Foreskin keratinocyte (primary cell): ENCODE measurements at places on chromosomes 7 and 10.
A peak's percentile ranks its signal among the peaks of the same experiment; 100 is the strongest.

DNA sequence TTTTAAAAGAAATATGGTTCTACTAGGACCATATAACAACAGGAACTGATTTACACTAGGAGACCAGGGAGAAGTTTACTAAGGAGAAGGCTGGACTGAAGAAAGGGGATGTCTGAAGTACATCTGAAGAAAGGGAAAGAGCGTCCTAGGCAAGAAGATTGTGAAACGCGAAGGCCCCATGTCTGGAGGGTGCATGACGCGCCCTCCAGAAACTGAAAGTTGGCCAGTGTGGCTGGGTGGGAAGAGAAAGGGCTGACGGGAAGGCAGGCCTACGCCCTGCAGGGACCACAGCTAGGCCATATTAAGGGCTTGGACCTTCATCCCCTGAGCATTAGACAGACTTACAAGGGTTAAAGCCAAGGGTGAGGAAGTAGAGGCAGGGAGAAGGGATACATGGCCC, 158.0 kb downstream of the TRIL start:
- no peak for DNase-seq

DNA sequence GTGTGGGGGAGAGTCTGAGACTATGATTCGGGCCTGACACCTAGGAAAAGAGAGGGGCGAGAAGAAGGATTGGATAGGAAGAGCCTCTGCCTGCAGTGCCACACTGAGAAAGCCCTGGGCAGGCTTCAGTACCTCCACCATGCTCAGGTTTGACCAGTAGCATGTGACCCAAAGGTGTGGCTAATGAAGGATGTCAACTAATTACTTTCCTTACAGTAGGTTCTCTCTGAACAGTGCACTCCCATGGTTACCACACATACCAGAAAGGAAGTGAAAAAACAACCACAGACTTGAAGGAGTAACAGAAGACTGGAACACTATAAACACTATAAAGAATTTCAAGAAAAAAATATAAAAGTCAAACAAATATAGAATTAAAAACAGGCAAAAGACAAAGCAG, 46.2 kb downstream of the SEM1 start:
- no peak for DNase-seq

- peak; percentile 45 for DNase-seq
Observed at GRCh38 chr7:121485467-121486243, 89.5 kb upstream of the FAM3C start.

- no peak for DNase-seq
Observed at GRCh38 chr7:37920849-37921805, 687 bp downstream of the EPDR1 start.

GRCh38 chr7:149779502-149779805, 6.1 kb upstream of the ZNF467 start:
- DNase-seq = no peak

GRCh38 chr7:107857541-107857912, 33.5 kb upstream of the DLD start:
- no peak for DNase-seq

GRCh38 chr10:31697271-31698180, 231.1 kb downstream of the ARHGAP12 start:
- DNase-seq = no peak

DNA sequence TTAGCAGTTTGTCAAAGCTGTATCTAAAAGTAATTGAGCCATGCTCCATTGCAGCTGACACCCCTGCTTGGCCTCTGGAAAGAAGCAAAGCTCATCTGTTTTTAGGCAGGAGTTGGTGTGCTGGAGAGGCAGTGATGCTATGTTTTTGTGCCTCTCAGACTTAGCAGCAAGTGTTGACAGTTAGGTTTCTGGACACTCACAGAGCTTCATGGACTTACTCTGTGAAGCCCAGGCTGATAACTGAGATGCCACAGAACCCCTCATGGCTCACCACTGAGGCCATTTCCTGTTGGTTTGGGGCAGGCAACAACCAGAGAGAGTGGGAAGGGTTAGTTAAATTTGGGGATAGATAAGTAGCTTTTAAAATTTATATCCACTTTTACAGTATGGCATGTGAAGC, 59.8 kb downstream of the BTAF1 start:
- no peak for DNase-seq

DNA sequence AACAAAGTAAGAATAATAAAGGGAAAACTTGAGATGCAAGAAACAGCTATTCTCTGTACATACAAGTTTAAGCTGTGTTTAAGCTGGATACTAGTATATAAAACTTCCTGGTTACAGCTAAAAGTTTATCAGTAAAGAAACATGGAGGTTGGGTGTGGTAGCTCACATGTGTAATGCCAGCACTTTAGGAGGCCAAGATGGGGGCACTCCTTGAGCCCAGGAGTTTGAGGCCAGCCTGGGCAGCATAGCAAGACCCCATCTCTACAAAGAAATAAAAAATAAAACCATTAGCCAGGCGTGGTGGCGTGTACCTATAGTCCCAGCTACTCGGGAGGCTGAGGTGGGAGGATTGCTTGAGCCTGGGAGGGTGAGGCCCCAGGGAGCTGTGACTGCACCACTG, 3.2 kb downstream of the RSU1 start:
- no peak for DNase-seq

DNA sequence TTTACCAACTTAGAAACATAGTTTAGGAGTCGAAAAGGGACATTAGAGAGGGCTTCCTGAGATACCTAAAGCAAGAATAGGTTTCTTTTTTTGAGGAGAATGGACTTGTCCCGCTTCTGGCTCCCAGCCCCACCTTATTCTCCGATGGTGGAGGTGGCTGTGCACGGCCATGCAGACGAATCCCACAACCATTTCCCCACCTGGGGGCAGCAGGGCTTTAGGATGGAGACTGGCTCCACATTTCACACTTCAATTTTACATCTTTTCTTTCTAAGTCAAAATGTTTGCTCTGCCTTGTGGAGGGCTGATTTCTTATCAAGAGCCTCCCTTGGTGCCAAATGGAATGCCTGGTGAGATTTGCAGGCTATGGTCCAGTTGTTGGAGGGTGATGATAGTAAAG, 118.5 kb downstream of the GLRX3 start:
- no peak for DNase-seq

DNA sequence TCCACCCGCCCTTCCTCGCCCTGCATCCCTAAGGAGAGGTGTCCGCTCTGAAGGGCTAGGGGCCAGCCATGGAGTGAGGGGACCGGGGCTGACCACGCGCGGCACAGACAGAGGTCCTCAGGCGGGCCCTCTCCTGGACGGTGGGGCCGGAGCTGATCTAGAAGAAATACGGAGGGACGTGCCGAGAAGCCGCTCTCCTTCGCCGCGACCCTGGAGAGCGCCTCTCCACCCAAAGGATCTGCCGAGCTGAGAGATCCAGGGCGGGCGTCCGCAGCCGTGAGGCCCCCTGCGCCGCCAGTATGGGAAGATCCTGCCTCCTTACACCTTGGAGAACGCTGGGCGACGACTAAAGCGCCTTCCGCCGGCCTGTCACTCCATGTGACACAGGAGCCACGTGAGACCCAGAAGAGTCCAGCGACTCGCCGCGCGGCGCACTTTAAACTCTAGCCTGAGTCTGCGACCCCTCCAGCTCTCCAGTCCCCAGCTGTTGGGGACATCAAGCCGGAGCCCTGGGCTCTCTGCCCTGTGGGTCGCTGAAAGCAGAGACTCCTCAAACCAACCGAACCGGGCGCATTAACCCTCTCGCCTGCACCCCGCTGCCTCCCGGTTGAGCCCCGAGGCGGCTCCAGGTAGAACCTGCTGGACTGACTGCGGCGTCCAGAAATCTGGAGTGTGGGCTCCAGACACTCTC, 1.5 kb upstream of the SFMBT2 start:
- no peak for DNase-seq

GRCh38 chr10:116239229-116239628, 33.8 kb downstream of the GFRA1 start:
- DNase-seq = no peak

GRCh38 chr7:120927454-120928103, 23.0 kb upstream of the ING3 start:
- no peak for DNase-seq

GRCh38 chr7:76296743-76297740, 5.4 kb upstream of the HSPB1 start:
- peak; percentile 99 for DNase-seq

DNA sequence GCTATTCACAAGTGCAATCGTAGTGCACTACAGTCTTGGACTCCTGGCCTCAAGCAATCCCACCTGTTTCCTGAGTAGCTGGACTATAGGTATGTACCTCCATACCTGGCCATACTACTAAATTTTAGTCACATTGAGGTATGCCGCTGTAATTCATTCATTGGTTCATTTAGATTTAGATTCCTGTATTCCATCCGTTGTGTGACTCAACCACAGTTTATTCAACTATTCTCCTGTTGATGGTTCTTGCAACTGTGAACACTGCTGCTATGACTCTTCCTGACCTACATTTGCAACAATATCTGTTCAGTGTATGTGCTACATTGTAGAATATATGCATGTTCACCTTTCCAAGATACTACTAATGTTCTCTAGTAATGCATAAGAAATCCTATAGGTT, 8.0 kb upstream of the ZCCHC24 start:
- no peak for DNase-seq

- no peak for DNase-seq
Observed at GRCh38 chr10:133405844-133406527, 12.0 kb downstream of the MTG1 start.

DNA sequence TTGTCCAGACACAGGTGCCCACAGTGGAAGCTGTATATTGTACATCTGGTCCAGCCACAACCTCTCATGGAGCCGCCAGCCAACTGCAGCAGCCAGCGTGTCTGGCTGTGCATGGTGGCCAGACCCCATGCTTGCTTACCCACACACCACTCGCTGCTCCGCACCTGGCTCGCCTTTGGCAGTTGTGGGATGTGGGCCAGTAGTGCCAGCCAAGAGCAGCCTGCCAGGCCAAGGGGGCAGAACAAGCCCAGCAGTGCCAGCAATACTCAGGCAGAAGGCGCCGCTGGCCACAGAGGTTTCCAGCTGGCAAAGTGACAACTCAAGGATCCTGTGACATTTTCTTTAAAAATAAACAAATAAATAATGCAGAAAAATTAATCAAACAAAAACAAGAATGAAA, 11.7 kb upstream of the TMEM243 start:
- DNase-seq = no peak

DNA sequence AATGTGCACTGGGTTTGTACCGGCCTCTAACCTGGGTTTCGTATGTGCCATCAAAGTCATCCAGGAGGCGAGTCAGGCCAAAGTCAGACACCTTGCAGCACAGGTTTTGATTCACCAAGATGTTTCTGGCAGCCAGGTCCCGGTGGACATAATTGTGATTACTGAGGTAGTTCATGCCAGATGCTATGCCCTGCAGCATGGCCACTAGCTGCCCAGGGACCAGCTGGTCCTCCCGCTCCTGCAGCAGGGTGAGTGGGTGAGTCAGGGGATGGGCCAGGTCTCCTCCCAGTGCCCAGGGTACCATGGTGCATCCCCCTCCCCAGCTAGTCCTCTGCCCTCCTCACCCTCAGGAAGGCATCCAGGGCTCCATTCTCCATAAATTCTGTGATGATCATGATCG, 13.6 kb downstream of the ZYX start:
- DNase-seq = no peak

DNA sequence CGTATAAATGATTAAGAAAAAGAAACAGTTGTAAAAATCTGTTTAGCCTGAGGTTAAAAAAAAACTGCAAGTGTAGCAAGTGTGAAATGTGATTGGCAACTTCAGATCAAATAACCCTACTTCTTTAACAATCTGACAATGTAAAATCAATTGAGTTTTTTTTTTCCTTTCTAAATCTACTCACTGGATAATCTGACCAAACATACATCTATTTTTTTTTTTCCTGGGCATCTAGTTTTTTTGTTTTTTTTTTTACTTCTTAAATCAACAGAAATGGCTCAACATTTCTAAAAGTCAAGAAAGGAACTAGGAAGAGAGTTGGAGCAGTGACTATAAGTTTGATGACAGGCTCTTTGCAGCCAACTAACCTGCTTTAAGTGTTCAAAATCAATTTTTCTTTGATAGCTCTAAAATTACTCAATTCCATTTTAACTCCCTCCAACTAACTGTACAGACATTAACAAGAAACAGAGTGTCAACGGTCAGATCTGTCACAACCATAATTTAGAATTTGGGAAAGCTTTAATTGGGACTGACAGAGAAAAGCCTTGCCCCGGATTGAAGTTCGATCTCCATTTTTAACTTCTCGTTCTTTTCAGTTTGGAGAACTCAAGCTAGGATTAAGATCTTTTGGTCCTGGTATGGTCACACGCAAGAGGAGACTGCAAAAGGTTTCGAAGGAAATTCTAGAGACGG, 1.2 kb downstream of the ARL3 start:
- peak; percentile 6 for DNase-seq

GRCh38 chr10:61733358-61733940, 70.7 kb downstream of the CABCOCO1 start:
- DNase-seq = peak; percentile 5

DNA sequence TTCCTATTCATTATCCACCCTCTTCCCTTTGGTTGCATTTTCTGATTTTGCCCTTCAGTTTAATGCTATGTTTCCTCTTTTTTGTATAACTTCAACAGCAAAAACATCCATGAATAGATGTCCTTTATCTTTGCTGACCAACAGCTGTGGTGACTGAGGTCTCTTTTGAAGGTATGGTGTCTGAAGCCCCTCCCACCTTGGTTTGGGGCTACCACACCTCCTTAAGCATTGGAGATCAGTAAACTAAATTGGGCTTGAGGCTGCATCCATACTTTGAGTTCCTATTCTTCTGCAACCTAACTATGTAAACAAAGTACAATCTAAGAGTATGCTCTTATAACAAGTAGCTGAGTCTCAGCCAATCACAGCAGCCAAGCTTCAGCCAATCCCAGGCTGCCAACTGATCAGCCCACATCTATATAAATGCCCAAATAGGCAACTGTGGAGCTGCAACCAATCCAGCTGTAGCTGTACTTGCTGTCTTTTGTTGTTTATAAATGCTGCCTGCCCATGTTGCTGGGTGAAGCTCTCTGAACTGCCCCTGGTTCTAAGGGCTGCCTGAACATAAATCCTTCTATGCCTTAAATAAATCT, 69.4 kb upstream of the PDLIM1 start:
- DNase-seq = peak; percentile 36

DNA sequence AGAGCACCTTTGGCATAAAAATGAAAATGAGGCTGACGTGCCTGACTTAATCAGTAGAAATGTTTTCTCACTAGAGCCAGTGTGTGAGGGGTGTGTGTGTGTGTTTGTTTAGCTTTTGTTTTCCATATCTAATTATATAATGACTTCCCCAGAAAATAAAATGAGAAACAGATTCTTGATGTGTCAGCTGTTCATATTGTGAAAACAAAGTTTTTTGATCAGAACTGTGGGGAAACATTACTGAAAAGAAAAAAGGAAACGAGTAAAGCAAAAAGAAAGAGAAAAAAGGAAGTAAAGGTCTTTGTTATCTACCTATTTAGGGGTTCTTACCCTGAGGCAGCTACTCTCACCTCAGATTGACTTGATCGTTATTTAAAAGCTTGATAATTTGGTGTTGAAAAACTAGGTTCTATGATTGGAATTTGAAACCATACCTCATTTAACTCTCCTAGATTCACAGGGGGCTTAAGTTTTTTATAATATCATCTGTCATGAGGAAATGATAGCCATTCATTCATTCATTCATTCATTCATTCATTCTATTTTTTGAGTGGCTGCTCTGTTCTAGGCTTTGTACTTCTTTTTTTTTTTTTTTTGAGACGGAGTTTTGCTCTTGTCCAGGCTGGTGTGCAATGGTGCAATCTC, 58.0 kb downstream of the CREM start:
- no peak for DNase-seq

GRCh38 chr7:43193893-43194292, 81.4 kb downstream of the HECW1 start:
- no peak for DNase-seq

- no peak for DNase-seq
Observed at GRCh38 chr10:60280475-60280874, 109.2 kb downstream of the ANK3 start.
